ENCODE measurements at places on chromosomes 2 and 18. TPM values are rescaled to one million over a fixed set of nuclear protein-coding genes. Genes with fewer than 3 reads are reported as not detected.

GRCh38 chr2:167822690-167823465 lies 424.5 kb downstream of the STK39 start:
- DNase-seq = no peak

- no peak for DNase-seq
Measured at GRCh38 chr18:42473611-42474010, 518.6 kb downstream of the PIK3C3 start.

- DNase-seq = no peak
Measured at GRCh38 chr2:86069091-86069685, 36.5 kb downstream of the POLR1A start.

DNA sequence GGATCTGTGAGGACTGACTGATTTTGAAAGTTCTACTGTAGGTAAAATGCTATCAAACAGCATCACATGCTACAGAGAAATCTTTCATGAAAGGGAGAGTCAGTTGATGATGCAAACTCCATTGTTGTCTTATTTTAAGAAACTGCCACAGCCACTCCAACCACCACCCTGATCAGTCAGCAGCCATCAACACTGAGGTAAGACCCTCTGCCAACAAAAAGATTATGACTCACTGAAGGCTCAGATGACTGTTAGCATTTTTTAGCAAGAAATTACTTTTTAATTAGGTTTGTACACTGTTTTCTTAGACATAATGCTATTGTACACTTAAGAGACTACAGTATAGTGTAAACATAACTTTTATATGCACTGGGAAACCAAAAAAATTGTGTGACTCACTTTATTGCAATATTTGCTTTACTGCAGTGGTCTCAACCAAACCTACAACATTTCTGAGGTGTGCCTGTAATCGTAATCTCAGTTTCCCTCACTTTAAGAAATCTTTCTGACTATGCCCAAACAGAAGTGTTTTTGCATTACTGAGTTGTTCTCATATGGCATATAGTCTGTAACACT lies 42.8 kb downstream of the METTL8 start:
- no peak for DNase-seq

GRCh38 chr2:38615237-38615636 lies 12.5 kb upstream of the HNRNPLL start:
- DNase-seq = no peak

GRCh38 chr2:179809606-179810005 lies 51.8 kb downstream of the ZNF385B start:
- no peak for DNase-seq

GRCh38 chr2:174951745-174952144 lies 53.4 kb downstream of the CHN1 start:
- DNase-seq = no peak

- DNase-seq = no peak
Measured at GRCh38 chr2:121375621-121376159, 90.7 kb upstream of the TFCP2L1 start.

- DNase-seq = no peak
Measured at GRCh38 chr2:5385596-5385995, 306.6 kb upstream of the SOX11 start.

- no peak for DNase-seq
Measured at GRCh38 chr2:234348081-234348480, 148.8 kb downstream of the ARL4C start.

- DNase-seq = no peak
Measured at GRCh38 chr18:57583297-57583835, 3.1 kb downstream of the FECH start.

GRCh38 chr2:206728277-206729199 lies 10.3 kb upstream of the DYTN start:
- no peak for DNase-seq

- no peak for DNase-seq
Measured at GRCh38 chr2:46340740-46341420, 43.7 kb downstream of the EPAS1 start.

DNA sequence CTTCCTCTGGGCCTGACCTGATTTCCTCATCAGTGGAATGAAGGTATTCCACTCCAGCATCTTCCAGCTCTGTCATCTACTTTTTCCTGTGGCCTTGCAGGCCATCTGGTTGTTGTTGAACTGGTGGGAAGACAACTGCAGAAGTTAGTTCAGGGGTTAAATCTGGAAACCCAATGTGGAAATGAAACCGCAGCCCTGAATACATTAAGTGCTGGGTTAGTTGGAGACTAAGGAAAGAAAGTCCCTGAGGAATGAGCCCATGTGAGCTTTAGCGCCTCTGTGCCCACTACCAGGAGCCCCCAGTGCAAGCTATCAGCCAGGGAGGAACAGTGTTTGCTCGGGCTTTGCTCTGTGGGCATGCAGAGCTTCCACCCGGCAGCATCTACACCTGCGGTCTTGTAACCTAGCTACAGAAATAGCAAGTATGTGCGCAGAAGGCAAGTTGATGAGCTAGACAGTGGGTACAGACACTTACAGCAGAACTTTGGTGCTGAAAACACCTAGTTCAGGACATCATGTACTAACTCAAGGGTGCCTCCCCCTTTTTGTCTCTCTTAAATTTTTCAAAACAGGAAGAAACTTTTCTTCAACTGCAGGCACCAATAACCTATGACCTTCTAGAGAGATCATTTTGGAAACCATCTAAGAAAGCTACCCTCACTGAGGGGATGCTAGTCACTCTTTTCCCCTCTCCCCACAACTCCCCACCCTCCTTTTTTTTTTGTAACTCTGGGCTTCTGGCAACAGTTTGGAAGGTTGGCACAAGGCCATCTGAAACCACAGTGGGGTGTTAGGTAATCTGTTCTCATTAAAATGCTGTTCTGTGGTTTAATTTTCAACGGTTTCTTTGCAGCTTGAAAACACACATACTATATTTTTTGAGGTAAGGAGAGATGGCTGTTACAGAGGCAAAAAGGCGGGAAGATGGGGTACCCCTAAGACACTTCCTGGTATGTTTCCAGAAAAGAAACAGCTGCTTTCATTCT lies 18.3 kb upstream of the CXCR4 start:
- no peak for DNase-seq

DNA sequence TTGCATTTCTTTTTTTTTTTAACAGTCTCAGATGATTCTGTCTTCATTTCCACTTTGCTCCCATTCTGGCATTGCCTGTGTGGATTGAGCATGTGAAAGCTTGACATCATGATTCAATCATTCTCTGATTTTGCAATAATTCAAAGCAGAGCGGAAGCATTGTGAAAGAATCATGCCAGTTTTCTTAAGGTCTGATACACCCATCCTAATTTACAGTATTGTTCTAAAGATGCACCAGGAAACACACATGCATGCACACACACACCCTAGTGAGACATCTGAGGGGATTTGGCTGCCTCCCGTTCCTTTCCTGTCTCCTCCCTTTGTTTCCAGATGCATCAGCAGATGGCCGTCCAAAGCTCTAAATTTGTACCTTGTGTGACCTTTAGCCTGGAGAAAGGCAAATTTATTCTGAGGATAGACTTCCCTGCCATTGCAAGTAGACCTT lies 97.3 kb downstream of the FMNL2 start:
- DNase-seq = peak; percentile 73

GRCh38 chr2:225025917-225026571 lies 16.2 kb downstream of the DOCK10 start:
- DNase-seq = no peak

DNA sequence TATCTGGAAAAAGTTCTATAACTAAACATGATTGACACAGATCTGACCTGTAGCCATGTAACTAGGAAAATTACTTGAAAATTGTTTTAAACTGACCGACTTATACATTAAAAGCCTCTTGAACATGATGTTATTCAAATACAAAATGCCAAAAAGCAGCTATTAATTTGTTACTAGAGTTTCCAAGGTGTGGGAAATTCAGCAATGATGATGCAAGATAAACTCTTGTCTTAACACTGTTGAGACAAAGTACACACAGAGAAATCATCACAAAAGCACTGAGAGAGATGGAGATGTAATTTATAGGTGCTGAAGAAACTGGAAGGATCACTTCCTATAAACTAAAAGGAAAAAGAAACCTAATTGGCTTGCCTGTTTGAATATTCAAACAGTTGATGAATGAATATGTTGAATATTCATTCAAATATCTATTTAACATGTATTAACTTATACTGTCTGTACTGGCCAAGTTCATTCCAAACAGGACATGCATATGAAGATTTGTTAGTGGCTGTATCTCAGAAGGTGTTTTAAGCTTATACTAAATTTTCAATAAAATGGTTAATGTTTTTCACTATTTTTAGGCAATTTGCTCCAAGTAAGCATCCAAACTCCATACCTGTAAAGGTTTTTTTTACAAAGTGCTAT lies 34.6 kb upstream of the WDR75 start:
- no peak for DNase-seq

COL4A4 gene
- total RNA-seq = 0.90 TPM

CHRNA1 gene
- not detected for total RNA-seq

STPG4 gene
- total RNA-seq = 1.4 TPM

ING5 gene
- total RNA-seq = 73.3 TPM

GAD1 gene
- total RNA-seq = not detected

LCT gene
- total RNA-seq = not detected

MAP3K20 gene
- total RNA-seq = 32.6 TPM

TMEFF2 gene
- total RNA-seq = not detected

FSHR gene
- not detected for total RNA-seq

RAB6C gene
- total RNA-seq = not detected
